GM23248 (cell line): ENCODE measurements at places on chromosomes 2 and 18. TPM values are rescaled to one million over a fixed set of nuclear protein-coding genes. Genes with fewer than 3 reads are reported as not detected.

DNA sequence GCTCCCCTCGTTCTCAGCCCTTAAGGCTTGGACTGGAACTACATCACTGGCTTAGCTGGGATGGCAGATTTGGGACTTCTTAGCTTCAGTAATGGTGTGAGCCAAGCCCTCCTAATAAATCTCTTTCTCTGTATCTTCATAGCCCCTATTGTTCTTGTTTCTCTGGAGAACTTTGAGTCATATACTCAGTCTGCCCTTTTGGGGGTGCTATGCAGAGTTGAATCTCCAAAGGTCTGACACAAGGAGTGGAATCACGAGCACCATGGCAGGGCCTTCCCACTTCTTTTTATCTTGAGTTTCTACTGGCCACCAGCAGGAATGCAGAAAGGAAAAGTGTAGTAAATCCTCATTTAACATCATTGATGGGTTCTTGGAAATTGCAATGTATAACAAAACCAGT is 13.3 kb upstream of the TGFA start:
- no peak overlapping the region for H3K27ac ChIP-seq
- DNase-seq: no peak
- H3K4me3 ChIP-seq: no peak overlapping the region
- H3K36me3 ChIP-seq: no peaks in the 10 kb centered on the region
- no peaks in the 10 kb centered on the region for H3K27me3 ChIP-seq

- no peak overlapping the region for H3K27ac ChIP-seq
- DNase-seq: no peak
- H3K4me1 ChIP-seq: peaks cover 17% of the 10 kb centered on the region
- no peak overlapping the region for H3K4me3 ChIP-seq
- H3K36me3 ChIP-seq: no peaks in the 10 kb centered on the region
Observed at GRCh38 chr2:119227346-119227745, 3.7 kb downstream of the STEAP3 start.

DNA sequence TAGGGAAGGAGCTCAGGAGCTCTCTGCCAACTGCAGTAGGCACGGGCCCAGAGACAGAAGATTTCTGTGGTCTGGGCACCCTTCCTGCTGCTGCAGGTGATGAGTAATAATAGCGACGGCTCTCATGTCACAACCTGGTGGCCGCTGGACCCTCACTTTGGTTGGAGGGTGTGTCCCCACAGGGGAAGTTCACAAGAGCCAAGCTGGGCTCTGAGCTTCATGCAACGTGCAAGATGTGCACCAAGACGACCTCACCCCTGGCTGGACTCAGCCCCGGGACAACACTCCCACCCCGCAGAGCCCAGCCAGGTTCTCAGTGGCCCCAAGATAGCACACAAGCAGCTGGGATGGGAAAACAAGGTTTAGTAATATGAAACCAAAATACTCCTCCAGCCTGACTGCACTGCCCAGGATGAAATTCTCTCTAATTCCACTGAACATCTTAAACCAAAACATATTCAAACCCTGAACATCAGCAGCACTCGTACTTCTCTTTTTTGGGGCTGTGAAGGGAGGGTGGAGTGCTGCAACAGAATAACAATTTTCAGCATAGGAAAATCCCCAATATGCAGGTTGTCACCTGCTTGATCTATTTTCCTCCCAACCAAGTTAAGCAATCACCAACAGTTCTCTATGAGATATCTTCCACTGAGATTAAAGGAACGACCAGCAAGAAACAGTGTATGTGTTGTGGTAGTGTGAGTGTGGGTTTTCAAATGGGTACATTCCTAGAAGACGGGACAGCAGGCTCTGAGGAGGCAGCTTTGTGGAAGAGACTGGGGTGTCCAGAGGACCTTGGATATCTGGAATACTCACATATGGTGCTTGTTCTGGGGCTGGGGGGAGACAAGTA is 26.5 kb downstream of the BCL2 start:
- H3K27me3 ChIP-seq: no peaks in the 10 kb centered on the region
- no peak overlapping the region for H3K4me3 ChIP-seq
- no peaks in the 10 kb centered on the region for H3K4me1 ChIP-seq
- no peak overlapping the region for H3K27ac ChIP-seq

The BOLL gene
- total RNA-seq: not detected in 2 replicates

The FKBP7 gene
- total RNA-seq: 18.6 and 28.4 TPM in 2 replicates
